ENCODE measurements at places on chromosomes 1 and 21.

DNA sequence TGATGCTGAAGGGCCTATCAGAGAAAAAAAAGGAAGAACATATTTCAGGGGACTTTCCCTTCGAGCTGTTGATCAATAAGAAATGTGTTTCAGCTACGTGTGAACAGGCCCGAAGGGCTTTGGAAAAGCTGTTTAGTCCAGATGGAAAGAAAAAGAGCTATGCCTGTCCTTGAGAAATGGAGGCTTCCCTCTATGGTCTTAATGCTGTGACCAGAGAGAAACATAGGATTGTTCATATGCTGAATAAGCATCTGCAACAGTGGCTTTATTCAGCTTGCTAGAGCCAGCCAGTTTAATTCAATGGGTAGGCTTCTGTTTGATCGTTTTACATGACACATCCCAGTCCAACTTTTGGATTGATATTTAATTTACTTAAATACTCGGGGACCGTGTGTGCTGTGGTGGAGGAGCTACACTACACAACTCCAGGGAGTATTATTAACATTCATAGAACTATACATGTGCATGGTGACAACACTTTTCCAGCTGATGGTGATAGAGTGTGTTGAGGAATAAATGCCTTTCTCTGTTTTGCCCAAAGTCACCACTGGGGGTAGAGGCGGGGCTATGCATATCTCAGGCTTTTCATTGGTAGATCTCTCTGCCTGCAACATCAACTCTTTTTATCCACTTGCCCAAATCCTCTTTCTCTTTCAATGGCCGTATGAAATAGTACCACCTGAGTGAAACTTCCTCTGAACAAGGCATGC, 106.7 kb upstream of the C8B start:
- no peak for DNase-seq

GRCh38 chr1:112172294-112172882, 182.9 kb upstream of the KCND3 start:
- no peak for DNase-seq

DNA sequence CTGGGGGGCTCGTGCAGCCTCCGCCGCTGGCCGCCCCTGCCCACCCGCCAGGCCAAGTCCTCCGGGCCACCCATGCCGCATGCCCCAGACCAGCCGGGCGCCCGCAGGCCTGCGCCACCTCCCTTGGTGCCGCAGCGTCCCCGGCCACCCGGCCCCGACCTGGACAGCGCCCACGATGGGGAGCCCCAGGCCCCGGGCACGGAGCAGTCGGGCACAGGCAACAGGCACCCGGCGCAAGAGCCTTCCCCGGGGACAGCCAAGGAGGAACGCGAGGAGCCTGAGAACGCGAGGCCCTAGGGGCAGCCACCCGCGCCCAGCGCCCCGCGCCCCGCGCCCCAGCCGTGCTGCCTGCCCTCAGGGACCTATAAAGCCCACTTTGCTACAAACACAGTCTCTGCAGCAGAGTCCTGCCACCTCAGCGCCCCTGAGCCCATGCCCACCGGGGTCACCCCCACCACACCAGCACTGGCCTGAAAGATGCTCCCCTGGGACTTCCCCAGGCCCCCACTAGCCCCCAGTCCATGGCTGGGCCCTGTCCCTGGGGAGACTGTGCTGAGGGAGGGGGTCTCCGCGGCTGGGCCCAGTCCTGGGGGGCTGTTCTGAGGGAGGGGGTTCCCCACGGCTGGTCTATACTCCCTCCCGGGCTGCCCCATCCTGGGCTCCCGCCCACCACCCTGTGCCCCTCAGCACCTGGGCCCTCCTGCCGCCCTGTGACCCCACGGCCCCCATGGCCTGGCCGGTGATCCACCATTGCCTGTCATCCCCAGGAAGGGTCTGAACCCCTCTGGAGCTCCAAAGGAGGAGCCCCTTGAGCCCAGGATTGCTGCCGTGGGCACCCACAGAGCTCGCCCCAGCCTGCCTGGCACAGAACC, 8.6 kb downstream of the TNFRSF18 start:
- peak; percentile 63 for DNase-seq

GRCh38 chr1:115946116-115946515, 30.2 kb upstream of the SLC22A15 start:
- no peak for DNase-seq

- no peak for DNase-seq
Observed at GRCh38 chr1:156877433-156878170, 15.9 kb upstream of the PEAR1 start.

DNA sequence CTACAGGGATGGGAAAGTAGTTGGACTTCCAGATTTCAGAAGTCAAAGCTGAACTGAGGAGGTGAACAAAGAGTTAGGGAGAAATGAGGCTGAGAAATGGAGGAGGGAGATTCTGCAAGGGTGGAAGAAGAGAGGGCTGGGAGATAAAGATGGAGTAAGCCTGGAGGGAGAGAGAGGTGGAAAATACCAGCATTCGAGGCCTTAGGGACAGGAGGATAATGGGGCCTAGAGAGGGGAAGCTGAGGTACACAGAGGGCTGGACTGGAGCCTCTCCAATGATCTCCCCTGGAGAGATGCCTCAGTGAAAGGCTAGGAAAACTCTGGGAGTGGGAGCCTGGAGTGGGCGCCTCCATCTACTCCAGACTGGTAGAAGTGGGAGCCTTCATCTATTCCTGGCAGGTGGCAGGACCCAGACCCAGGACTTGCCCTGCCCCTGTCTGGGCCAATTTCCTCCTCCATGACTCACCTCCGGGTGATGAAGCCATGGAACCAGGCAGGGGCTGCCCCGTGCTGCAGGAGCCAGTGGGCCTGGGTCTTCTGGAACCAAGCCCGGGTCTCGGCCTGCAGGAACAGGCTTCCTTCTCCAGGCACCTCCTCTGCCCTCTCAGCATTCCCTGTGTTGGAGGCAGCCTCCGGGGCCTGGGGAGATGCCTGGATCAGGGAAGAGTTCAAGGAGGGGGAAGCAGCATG, 1.9 kb downstream of the SH2D2A start:
- DNase-seq: peak; percentile 84

- DNase-seq: no peak
Observed at GRCh38 chr1:219215477-219215876, 41.8 kb downstream of the LYPLAL1 start.

GRCh38 chr1:180594723-180595122, 36.0 kb downstream of the OVAAL start:
- DNase-seq: no peak

DNA sequence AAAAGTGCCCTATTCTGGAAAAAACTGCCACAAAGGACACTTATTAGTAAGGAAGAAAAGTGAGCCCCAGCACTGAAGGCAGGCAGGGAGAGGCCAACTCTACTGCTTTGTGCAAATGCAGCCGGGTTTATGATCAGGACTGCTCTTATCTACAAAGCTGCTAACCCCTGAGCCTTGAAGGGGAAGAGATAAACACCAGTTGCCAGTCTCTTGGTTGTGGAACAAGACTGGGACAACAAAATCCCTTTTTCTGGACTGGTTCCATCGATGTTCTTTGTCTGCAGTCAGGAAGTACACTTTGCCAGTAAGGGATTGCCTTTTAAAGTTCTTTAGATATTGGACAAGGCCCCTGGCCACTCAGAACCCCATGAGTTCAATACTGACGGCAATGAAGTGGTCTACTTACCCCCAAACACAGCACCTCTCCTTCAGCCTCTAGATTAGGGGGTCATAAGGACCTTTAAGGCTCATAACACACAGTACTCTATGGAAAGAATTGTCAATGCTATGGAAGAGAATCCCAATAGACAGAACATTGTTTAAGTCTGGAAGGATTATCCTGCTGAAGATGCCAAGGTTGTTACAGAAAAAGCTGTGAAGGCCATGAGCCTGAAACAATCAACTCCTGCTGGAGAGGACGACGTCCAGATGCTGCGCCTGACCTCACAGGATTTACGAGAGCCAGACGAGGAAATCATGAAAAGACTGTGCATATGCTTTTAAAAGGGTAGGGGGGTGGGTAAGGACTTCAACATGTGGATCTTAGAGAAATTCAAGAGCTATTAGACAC, 43.6 kb downstream of the GNB1 start:
- DNase-seq: peak; percentile 25

DNA sequence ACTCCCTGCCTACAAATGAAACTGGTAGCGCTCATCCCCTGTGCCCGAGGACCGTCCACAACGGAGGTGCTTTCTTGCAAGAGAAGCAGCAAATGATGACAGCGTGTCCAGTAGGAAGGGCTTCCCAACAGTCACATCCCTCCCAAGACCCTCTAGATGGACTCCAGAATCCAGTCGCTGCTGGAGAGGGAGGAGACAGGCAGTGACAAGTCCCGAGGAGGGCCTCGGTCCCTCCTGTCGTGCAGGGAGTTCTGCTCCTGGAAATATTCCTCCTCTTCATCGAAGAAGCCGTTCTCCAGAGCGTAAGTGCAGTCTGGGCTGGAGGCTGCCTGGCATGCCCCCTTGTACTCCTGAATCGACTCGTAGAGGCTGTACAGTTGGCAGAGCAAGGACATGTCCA, 20.3 kb downstream of the FAM89A start:
- no peak for DNase-seq

DNA sequence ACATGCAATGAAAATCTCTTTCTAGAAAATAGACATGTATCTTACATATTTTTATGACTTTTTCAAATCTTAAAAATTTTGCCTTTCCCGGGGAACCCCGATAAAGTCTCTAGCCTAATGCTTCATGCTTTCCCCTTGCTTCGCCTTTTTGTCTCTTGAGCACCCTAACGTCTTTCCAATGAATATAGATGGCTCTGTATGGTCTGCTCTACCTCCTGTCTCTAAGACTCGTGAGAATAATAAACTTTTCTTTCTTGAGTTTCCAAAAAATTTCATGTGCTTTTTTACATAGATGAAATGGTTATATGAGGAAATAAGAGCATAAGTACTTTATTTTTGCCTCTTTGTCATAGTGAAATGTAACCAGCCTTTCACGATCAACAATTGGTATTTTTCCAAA, 202.6 kb downstream of the PDE4B start:
- no peak for DNase-seq

DNA sequence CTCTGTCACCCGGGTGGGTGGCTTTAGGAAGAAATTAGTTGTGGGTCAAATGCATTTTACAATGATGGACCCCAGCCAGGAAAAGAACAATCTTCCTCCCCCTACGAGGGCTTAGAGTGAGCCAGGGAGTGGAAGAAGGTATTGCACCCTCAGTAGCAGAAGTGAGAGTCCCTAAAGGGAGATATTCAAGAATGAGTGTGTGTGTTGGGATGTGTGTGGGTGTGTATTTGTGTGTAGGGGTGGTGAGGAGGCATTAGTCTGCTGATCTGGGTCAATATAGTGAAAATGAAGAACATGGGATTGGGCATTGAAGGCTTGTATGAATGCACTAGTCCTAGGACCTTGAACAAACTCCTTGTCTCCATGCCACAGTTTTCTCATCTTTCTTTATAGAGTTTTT, 85.2 kb upstream of the RUNX1 start:
- DNase-seq: no peak

DNA sequence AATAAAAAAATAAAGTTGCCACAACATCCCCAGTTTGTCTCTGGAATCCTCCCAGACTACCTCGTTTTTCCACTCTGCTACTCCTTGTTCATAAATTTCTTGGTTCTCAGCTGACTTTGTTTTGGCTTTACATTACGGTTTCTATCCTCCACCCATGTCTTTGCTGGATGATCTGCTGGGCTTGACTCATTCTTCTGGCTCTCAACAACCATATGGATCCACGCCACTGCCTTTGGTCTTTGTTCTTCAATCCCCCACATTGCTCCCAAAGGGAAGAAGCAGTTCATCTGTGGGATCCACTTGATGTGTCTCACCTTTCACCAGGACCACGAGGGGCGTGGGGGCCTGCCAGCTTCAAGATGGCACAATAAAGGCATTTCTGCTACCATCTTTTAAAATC, 67.1 kb upstream of the NBL1 start:
- no peak for DNase-seq

DNA sequence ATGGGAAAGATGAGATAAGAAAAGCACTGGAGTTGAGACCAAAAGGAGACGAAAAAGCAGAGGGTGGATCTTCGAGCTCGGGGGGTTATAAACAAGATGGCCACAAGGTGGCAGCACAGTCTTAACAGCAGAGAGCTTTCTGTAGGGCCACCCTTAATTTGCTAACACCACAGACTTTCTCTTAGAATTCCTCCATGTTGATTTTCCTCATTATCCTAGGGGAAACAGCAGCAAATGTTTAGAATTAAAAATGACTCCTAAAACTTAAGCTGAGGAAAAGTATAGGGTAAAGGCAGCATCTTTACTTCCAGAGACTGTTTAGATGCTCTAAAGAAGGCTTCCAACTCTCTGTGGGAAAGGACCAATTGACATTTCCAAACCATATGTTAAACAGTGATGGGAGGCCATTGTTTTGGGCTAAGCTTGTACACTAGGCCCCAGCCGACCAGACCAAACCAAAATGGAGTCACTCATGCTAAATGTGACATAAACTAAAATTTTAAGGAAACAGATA, 2.5 kb upstream of the APOBEC4 start:
- peak; percentile 89 for DNase-seq

DNA sequence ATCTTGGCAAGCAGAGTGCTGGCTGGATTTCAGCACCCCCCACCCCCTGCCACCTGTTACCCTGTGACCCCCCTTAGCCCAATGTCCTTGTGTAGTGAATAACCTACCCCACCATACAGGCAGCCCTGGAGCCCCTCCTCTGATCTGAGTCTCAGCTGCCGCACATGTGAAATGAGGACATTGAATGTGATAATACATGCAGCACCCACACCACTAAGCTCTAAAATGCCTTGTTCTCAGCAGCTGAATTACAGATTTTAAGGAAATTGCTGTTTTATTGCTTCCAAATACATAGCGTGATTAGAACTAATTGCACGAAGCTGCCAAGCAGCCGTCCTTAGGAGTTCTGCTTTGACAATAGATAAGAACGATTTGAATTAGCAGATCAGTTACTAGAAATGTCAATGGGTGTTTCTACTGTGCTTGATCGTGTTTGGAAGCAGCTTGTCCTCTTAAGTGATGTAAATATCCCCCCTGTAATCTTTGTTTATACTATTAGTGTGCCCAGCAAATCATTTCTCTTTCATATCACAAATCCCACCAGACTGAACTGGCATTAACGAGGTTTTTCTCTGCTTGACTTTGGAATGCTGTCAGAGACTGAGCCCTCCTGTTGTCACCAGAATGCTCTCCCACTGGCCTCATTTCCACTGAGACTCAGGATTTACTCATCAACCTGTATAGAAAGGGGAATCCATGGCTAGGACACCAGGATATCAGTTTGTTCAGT, 4.9 kb downstream of the SLAMF8 start:
- no peak for DNase-seq

DNA sequence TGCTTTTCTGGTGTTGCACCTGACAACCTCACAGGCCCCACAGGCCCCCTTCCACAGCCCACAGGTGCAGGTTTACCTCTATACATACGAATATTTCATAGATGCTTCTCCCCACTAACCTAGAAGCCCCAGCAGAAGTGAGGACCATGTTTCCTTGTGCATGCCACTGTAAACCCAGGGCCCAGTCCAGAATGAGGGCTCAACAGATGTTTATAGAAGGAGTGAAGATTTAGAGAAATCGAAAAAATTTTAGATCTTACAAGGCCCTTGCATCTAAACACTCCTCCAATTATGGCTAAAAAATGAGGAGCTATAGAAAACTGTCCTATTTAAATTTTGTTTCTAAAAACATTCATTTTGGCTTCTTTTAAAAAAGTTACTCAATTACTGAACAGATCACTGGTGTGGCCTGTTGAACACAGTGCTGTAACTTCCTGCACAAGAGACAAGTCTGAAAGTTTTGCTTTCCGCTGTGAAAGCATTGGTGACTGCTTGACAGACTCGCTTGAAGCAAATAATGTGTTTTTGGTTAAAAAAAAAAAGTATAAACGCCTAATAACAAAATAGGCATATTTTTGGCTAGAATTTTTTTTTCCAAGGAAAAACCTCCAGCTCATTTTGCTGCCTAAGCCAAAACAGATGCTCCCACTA, 1.2 kb downstream of the ABCB10 start:
- no peak for DNase-seq
